ENCODE measurements at places on chromosomes 12 and 14. TPM values are rescaled to one million over a fixed set of nuclear protein-coding genes. Genes with fewer than 3 reads are reported as not detected.

DNA sequence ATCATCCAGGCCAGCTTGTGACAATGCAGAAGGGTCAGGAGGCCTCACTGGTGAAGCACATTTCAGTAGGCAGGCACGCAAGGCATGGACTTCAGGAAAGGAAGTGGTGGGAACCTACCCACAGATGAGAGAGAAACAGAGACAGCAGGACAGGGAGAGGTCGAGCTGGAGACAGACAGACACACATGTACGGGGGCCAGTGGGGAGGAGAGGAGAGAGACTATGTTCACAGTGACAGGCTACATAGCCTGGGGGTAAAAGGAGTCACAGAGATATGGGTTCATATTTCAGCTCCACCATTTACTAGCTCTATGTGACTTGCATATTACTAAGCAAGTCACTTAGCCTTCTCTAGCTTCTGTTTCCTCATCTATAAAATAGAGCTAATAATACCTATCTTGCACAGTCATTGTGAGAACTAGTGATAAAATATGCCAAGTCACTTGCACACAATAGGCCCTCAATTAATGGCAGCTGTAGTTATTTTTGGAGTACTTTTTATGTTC is 91.1 kb upstream of the FUT8 start:
- DNase-seq = no peak

GRCh38 chr14:30193845-30194501 is 266.3 kb upstream of the PRKD1 start:
- peak; percentile 95 for DNase-seq

DNA sequence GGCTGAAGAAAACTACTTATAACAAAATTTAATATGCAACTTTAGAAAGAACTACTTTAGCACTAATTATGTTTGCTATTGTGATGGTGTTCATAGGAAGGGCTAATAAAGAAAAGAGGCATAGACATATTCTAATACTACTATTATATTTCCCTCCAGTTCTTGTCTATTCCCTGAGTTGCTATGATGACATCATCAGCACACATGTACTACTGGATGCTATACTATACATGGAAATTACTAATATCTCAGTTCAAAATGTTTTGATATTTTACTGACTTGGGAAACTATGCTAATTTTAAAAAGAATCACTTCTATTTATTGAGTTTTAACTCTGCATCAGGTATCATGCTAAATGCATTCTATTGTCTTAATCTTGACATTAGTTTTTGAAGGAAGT is 101.6 kb downstream of the EPS8 start:
- peak; percentile 2 for DNase-seq

DNA sequence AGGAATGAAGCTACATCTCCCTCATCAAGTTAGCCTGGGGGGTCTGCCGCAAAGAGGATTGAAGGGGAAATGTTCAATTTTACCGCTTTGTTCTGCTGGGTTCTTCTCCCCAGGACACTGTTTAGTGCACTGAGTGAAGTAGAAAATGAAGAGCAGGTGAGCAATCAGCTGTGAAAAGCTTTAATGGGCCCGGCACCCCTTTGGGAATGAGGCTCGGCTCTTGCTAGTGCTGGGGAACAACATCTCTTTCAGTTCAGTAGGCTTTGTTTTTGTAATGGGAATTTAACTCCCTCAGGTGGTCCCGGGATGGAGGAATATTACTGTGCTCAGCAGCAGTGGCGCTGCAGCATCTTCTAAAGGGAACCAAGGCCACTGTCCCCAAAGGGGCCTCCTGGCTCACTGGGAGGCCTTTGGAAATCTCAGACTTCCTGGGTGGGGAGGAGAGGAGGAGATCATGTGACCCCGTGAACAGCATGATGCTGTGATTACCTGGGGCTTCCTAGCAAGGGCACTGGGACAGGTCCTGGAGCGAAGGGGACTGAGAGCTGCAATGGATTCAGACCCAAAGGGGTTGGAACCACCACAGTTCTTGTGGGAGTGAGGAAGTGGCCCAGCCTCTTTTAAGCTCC is 85.2 kb upstream of the MAX start:
- no peak for DNase-seq

DNA sequence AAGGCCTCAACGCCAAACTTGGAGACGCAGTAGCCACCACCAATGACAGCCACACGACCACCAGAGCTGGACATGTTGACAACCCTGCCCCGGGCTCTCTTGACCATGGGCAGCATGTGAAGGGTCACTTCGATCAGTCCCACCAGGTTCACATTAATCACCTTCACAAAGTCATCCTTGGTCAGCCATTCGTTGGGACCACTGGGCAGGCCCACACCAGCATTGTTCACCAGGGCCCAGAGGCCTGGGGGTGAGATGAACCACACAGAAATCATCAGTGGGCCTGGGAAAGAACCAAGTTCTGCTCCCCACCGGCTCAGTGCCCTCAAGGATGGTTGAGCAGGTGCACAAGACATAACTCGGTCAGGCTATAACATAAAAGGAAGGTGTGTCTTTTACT is 4.0 kb downstream of the SDR9C7 start:
- no peak for DNase-seq

Gene LTBP2
- total RNA-seq = 18.8 TPM

- no peak for DNase-seq
Observed at GRCh38 chr14:101125719-101126651, 222.5 kb upstream of the RTL1 start.
